ENCODE measurements at places on chromosomes 3 and 15.
A peak's percentile ranks its signal among the peaks of the same experiment; 100 is the strongest.

DNA sequence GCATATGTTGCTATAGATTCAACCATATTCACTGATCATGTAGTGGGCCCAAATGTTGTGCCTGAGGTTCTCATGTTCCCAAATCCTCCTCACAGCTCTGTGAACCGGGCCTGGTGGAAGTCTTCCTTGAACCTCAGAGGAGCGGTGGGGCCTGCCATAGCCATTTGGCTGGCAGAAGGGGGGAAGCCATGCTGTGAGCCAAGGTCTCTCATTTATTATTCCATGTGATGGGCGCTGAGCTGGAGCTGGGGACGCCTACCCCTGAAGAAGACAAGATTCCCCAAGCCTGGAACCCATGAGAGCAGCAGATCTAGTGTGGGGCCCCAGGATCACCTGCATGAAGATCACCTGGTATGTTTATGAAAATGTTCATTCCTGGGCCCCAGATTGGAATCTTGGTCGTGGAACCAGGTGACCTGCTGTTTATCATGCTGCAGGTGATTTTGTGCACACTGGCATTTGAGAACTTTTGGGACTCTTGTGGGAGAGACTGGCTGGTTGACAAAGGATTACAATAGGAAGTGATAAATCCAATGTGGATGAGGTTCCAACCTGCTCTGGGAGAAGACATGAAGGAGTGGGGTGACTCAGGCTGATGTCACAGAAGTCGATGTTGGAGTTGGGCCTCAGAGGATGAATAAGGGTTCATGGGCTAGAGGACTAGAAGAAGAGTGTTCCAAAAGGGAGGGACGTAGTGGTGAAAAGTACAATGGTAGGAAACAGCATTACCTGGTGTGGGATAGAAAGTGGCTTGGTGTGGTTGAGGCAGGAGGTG, 102.1 kb downstream of the ASB7 start:
- peak; percentile 87 for DNase-seq

- DNase-seq: no peak
Measured at GRCh38 chr15:52134502-52135144, 22.0 kb upstream of the BCL2L10 start.

DNA sequence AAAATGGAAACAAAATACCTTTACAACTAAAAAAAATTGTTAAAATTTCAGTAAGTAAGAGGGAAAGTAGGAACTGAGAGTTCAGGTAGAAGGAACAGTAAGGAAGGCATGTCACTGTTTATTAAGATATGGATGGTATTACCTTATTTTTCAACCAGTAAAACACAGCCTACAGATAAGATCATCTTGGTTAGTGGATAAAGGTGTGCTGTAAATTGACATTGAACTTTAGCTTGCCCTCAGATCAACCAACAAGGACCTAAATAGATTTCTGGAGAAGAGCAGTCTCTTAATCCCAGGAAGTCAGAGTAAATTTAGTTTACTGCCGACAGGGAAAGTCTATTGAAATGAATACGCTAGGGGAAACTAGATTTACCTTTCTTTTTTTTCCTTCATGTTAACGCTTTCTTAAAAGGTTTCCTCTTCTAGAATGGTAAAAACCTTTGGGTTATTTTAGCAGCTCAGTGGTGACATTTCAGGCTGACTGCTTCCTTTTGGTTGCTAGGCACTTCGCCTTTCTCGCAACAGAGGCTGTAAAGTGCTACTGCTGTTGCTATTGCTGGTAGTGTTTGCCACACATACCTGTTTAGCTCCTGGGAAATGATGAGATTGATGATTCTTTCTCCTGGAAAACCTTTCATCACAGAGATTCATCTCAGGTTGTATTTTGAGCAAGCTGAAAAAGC, 12.9 kb downstream of the DZIP3 start:
- no peak for DNase-seq

DNA sequence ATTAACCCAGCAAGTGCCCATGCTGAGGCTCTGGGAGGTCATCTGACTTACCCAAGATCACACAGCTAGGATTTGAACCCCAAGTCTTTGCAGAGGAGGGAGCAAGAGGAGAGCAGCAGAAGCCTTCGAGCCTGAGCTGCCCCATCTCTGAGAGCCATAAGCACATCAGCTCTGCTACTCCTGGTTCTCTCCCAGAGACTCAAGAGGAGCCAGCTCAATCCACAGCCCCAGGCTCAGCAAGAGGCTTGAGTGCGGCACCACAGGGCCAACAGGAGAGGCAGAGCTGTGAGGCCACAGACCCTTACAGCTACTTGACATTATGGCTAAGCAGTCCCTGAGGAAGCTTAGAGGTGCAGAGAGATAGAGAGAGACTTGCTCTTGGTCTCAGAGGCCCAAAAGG, 15.9 kb upstream of the NTRK3 start:
- DNase-seq: no peak

DNA sequence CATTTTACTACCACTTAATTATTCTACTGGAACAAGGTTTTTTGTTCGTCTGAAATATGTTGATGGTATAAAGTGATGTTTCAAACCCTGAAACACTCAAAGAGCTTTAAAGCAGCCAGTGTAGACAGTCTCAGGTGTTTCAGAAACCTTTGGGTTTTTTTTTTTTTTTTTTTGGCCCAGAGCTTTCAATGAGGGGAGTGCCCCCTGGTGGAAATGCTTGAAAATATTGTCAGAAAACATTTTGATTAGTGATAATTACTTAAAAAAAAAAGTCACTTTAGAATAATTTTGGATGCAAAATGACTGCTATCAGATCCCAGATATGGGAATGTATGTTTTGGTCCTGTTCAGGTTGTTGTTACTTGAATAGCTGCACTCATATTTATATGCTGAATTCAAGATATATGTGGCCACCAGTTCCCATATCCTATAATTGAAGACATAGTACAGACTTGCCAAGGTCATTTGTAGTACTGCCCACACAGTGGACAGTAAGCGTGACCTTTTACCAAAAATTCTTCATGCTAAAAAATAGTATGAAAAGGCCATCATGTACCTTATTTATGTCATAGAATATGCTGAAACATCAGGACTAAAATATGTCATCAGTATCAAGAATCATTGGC, 35.9 kb downstream of the SATB1 start:
- DNase-seq: peak; percentile 10

DNA sequence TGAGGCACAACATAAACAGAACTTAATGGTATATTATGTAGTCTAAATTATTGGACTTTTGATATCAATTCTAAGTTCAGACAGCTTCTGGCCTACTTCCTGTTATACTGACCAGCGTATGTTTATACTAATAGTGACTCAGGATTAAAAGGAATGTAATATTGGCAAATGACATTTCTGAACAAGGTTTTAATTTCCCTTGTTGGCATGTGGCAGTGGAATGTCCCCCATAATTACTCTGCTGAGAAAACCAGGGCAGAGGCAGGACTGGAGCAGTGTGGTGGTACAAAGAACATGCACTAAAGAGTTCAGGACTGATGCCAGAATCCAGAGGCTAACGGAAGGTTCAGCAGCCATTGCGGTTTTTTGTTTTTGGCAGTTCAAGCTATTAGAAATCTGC, 184.0 kb downstream of the KCNAB1 start:
- DNase-seq: peak; percentile 63

DNA sequence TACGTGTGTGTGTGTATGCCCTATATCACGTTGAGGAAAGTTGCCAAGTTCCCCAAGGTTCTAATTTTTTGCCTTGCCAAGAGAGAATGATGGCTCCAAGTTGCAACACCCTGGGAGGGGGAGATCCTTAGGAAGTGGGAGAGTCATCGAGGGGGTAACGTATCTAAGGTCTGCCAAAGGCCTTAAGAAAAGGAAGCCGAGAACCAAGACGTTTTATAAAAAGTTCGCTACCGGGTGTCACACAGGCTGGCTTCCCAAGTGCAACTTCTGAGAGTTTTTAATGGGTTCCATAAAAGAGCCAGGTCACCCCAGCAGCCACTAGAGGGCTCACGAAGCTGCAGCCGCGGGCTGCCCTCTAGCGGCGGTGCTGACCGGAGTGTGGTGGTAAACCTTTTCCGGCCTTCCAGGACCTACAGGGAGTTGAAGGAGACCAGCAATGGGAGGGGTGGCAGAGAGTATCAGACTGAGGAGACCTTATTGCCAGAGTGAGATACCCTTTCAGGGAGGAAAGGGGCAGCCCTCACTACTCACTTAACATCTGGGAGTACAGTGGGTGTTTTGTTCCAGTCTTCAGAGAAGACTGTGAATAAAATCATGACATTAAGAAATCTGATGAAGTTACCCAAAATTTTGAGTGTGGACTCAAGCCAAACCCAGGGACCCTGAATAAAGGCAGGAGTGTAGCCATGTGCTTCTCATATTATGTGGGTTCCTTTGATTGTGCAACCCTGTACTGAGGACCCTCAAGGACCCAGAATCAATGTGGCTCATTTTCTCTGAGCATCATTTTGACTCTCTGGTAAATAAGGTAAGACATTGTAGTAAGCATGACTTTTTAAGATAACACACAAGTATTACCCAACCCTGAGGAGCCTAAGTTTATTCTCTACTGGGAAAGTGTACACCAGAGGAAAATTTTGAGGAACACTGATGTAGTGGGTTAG, 2.5 kb upstream of the RFX7 start:
- peak; percentile 88 for DNase-seq
